ENCODE measurements at places on chromosomes 6 and 20. TPM values are rescaled to one million over a fixed set of nuclear protein-coding genes. Genes with fewer than 3 reads are reported as not detected.

The TINAG gene
- total RNA-seq = not detected

The IL17F gene
- total RNA-seq = not detected

The MAFB gene
- total RNA-seq = 17.7 TPM

The LY6G6D gene
- total RNA-seq = not detected

GRCh38 chr6:12266571-12266970 lies 23.6 kb upstream of the EDN1 start:
- no peaks in the 10 kb centered on the region for H3K27me3 ChIP-seq
- peaks cover 8% of the 10 kb centered on the region for H3K4me1 ChIP-seq
- no peaks in the 10 kb centered on the region for H3K36me3 ChIP-seq

DNA sequence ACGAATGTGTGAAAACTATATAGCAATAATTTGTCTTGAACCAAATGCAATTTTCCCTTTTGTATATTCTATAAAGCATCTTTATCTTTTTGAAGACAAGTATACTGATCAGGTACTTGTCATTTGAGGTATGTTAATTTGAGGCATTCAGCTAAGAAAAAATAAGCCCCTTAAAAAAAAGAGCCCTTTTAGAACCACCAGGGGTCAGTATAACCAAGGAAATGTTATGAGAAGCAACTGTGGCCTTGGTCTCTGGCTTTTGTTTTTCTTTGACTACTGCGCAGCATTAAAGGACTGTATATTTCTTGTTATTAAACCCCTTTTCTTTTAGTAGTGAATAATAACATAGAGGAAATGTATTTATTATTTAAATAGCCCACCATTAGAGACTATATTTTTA lies 43.1 kb downstream of the CD109 start:
- no peaks in the 10 kb centered on the region for H3K4me1 ChIP-seq
- no peak overlapping the region for H3K4me3 ChIP-seq
- no peak for DNase-seq
- no peaks in the 10 kb centered on the region for H3K27me3 ChIP-seq
- H3K27ac ChIP-seq = no peak overlapping the region

- no peak for DNase-seq
- H3K36me3 ChIP-seq = no peaks in the 10 kb centered on the region
- no peaks in the 10 kb centered on the region for H3K27me3 ChIP-seq
- no peak overlapping the region for H3K4me3 ChIP-seq
These were observed 327.6 kb upstream of the CNR1 start for GRCh38 chr6:88493717-88494116.

DNA sequence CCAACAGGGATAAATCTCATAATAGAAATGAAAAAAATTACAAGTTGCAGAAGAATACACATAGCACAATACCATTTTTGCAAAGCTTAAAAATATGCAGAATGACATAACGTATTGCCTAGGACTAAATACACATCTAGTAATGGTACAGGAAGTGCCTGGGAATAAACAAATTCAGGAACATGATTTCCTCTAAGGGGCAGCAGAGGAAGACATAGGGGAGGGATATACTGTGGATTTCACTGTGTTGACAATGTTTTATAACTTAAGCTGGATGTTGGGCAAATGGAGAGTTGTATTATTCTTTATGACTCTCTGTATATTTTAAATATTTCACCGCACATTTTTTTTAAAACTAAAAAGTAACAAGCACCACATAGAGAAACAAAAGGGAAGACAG lies 5.6 kb upstream of the GLO1 start:
- H3K4me1 ChIP-seq = peaks cover 8% of the 10 kb centered on the region
- no peak for DNase-seq
- H3K27me3 ChIP-seq = no peaks in the 10 kb centered on the region
- H3K4me3 ChIP-seq = no peak overlapping the region
- H3K36me3 ChIP-seq = no peaks in the 10 kb centered on the region

DNA sequence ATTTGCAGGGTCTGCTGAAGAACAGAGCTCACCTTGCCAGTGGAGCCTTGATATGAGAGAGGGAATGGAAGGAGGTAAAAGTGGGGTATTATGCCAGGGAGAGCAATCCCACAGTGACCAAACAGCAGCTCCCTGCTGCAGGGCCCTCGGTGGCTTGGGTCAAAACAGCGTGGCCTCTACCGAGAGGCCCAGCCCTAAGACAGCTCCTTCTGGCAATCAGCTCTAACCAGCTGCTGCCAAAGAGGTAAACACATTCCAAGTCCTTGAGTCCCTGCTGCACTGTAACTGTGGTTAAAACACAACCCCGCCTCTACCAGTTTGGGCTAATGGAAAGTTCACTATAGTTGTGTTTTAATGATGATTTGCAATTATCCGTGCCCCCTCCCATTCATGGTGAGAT lies 1.4 kb upstream of the DAAM2 start:
- H3K4me3 ChIP-seq = no peak overlapping the region
- peaks cover 11% of the 10 kb centered on the region for H3K4me1 ChIP-seq
- H3K27ac ChIP-seq = no peak overlapping the region
- no peaks in the 10 kb centered on the region for H3K27me3 ChIP-seq

GRCh38 chr6:96234444-96234843 lies 218.7 kb downstream of the FUT9 start:
- H3K27me3 ChIP-seq = no peaks in the 10 kb centered on the region
- H3K4me3 ChIP-seq = no peak overlapping the region
- H3K36me3 ChIP-seq = no peaks in the 10 kb centered on the region
- no peak for DNase-seq
- H3K27ac ChIP-seq = no peak overlapping the region

Measured in testis (tissue), 5 donors.